ENCODE measurements at places on chromosomes 1 and 21.

GRCh38 chr1:196902344-196902743 lies 14.5 kb downstream of the CFHR4 start:
- no peak for ATAC-seq

DNA sequence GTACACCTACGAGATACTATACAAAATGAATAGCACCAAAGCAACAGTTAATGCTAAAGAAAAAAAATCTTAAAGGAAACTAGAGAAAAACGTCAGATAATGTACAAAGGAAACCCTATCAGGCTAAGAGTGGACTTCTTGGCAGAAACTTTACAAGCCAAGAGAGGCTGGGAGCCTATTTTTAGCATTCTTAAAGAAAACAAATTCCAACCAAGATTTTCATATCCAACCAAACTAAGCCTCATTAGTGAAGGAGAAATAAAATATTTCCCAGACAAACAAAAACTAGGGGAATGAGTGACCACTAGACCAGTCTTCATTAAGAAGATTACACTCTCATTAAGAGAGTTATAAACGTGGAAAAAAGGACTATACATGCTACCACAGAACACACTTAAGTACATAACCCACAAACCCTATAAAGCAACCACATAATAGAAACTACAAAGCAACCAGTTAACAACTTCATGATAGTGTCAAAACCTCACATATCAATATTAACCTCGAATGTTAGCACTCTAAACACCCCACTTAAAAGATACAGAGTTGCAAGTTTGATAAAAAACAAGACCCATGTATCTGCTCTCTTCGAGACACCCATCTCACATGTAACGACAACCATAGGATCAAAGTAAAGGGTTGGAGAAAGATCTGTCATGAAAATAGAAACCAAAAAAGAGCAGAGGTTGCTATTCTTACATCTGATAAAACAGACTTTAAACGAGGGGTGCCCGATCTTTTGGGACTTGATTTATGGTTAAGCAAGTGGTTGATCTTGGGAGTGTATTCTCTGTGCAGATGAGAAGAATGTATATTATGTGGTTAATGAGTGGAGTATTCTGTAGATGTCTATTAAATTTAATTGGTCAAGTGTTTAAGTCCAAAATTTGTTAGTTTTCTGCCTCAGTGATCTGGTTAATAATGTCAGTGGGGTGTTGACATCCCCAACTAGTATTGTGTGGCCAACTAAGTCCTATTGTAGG lies 1301.4 kb downstream of the PLA2G4A start:
- ATAC-seq = no peak

DNA sequence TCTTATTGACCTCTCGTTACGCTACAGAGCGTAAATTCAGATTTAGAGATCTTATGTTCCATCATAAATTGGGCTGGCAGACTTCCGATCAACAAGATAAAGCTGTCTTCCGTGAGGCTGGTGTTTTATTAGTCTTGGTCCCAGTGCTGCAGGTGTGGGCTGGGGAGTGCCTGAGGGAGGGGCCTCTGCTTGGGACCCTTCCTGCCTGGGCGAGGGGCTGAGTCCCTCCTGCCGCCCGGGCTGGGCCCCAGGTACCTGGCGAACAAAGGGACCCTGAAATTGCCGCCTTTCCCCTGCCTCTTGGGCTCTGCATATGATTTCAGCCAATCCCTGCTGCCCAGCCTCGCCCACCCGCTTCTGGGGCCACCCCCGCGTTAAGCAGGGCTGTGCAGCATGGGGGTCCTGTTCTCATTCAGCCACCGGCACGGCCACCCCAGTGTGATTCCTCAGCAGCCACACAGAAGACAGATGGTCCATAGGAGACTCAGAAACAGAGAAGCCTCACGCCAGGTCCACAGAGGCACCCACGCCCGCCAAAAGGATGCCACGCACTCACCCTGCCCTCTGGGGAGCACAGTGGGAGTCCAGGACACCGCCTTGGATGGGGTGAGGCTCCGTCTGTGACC lies 6.1 kb upstream of the SAMD11 start:
- no peak for ATAC-seq

- no peak for ATAC-seq
These were observed 43.8 kb upstream of the KCTD3 start for GRCh38 chr1:215523128-215523861.

- ATAC-seq = no peak
These were observed 29.0 kb downstream of the DUSP10 start for GRCh38 chr1:221712776-221713431.

DNA sequence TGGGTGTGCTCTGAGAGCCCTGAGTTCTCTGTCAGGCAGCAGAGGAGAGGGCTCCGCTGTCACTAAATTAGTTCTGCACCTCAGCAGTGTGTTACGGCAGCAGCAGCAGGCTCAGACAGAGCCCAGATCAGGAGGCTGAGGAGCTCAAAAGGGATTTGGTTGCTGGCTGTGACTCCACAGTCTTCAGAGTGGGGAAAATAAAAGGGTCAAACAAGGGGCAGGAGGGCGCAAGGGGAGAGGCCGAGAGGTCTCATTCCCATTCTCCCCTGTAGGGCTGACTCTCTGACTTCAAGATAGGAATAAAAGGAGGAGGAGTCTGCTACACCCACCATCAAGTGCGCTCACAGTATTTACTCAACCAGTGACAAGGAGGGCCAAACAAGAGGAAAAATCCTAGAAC lies 9.2 kb upstream of the SLC45A3 start:
- peak; percentile 35 for ATAC-seq

- ATAC-seq = no peak
These were observed 53.9 kb downstream of the LAMC2 start for GRCh38 chr1:183239793-183240525.

DNA sequence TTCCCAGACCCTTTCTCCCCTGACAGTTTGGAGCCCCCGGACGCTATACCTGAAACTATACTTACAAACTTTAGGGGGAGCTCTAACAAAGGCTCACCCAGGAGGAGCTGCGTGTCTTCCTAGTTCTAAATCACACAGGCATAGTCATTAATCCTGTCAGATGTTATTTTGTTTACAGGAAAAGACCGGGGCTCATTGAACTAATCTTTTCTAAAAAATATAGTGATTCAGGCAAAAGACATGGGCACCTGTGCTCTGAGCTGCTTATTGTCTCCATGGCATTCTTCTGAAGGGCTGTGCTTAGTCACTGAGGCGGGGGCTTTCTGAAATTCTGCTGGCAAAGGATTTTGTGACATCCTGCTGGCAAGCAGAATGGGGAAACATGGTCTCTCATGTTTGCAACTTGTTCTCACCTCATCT lies 1577.0 kb downstream of the NCAM2 start:
- peak; percentile 63 for ATAC-seq

Measured in motor neuron (in vitro differentiated cells).